Left ventricle myocardium superior (tissue), 1 donor: ENCODE measurements at places on chromosomes 1 and 21. TPM values are rescaled to one million over a fixed set of nuclear protein-coding genes. Genes with fewer than 3 reads are reported as not detected.

The PLA2G2A gene
- 82.2 TPM for total RNA-seq

The AGRN gene
- 18.5 TPM for total RNA-seq

DNA sequence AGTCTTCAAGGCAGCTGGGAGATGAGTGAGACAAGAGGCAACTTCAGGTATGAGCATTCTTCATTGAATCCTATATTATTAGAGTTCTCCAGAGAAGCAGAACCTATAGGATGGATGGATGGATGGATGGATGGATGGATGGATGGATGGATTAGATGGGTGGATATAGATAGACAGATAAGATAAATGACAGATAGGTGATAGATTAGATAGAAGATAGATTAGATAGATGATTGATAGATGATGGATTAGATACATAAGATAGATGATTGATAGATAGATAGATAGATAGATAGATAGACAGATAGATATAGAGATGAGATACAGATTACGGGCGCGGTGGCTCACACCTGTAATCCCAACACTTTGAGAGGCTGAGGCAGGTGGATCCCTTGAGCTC, 43.2 kb upstream of the SPOCD1 start:
- DNase-seq, result no peak

GRCh38 chr1:37258068-37258467, 216.3 kb upstream of the ZC3H12A start:
- DNase-seq, result no peak

DNA sequence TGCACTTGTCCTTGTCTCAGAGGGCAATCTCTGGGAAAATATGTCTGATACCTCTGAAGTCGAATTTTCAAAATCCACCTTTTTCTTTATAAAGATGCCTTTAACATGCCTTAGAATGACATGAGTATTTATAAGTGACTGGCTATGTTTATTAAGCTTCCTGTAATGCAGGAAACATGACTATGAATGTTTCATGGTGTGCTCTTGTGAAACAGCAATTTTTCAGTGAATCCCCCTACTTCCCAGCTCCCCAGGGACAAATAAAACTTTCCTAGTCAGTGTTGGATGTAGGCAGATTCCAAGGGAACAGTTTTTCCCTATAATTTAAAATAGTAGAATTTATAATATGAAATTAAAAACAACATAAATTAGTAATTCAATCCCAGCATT, 437.0 kb downstream of the LMO4 start:
- DNase-seq, result no peak

- no peak for DNase-seq
These were observed 805 bp downstream of the ZNHIT6 start for GRCh38 chr1:85707267-85707989.

DNA sequence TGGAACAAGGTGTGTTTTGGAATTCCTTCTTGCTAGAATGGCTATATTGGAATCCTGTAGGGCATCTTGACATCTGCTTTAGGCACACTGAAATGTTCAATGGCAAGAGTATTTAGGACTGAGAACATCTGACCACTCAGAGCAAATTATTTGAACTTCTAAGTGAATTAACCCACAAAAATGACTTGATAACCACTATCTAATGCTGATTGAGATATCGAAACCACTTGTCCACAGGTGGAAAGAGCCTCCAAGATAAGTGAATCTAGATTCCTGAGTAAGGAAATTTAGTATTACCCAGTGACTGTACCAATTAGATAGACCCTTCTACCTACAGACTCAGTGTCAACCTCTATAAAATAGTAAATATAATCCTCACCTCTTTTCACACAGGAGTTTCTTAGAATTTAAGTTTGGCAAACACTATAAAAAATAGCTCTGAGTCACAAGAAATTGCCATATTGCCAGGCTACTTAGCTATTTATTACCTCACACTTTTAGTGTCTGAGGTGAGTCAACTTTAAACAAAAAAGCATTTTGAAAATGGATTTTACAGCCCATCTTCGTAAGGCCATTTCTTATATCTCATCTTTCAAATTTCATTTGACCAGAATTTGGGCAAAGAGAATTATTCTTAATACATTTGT, 421.8 kb downstream of the PTBP2 start:
- no peak for DNase-seq

The TSPEAR gene
- total RNA-seq, result 2.7 TPM

The TOMM40L gene
- 41.8 TPM for total RNA-seq

GRCh38 chr21:33424214-33424613, 21.0 kb downstream of the IFNGR2 start:
- DNase-seq, result no peak

The OR10Z1 gene
- total RNA-seq, result not detected

DNA sequence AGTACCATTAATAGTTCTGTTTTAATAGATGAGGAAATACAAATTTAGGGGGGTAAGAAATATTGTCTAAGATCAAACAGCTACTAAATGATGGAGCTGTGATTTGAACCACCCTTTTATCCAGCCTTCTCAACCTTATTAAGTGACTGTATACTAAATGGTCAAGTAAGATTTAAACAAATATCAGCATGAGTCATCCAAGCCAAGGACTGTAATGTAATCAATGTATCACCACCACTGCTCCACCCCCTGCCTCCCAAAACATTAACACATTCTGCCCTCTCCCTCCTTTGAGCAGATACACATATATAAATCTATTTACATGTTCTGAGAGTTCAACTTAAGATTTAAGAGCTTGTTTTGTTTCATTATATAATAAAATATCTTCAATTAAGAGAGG, 58.9 kb downstream of the LRRC40 start:
- no peak for DNase-seq

The MTARC1 gene
- 3.5 TPM for total RNA-seq

- no peak for DNase-seq
These were observed 84.5 kb upstream of the LRRC7 start for GRCh38 chr1:69483246-69483645.

DNA sequence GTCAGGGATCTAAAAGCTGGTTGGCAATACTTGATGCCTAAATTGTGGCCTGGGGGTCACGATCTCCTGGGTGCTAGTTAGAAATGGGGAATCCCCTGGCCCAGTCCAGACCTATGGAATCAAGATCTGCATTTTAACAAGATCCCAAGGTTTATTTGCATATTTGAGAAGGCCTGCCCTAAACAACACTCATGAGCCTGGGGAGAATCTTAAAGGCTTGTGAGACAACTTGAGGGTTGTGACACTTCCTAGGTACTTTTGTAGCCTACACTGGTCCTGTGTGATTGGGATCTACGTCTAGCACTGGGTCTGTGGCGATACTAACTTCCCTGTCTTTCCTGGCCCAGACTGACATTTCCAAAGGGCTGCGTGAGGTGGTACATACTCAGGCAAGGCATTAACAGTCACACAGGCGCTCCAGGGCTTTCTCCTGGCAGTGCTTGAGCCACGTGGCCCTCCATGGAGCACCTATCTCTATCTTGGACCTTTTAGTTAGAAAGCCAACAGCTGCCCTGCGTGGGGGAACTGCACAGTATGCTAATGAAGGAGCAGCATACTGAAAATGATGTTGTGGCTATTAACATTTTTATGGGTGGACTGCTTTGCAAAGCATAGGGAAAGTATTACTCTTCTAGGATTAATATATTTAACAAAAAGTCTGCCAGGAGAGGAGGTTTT, 263.1 kb downstream of the ST6GALNAC3 start:
- no peak for DNase-seq

DNA sequence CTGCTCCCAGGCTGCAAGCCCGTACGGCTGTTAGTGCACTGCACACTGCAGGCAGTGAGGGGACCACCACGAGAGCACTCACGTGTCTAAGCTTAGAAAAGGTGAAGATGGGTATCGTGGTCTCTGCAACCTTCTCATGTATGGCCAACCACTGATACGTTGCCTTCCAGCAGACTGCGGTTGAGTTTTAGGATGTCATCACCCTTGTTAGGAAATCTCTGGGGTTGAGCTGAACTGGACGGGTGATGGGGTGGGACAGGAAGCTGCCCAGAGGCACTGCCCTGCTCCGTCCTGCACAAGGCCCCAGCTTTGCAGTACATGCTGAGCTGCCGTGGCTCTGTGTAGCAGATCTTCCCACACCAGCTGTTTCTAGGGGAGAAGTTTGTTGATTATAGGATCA, 43.3 kb downstream of the FAAP20 start:
- DNase-seq, result no peak

- DNase-seq, result no peak
These were observed 17.1 kb upstream of the SPAG17 start for GRCh38 chr1:118202076-118202608.

The DMAP1 gene
- total RNA-seq, result 28.8 TPM

- DNase-seq, result no peak
These were observed 45.2 kb downstream of the CAMK2N1 start for GRCh38 chr1:20440785-20441200.

DNA sequence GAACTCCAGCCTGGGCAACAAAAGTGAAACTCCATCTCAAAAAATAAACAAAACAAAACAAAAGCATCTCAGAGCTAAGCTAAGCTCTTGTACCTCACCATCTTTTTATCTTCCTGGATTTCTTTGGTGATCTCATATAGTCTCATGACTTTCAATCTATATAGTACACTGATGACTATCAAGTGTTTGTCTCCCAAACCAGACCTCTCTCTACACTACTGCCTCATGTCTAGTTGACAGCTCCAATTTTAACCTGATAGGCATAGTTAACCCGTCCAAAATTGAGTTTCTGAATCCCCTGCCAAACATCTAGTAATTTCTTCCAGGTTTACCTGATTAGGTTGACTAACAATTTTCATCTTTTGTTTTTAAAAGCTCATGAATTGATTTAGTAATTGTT, 151.7 kb downstream of the COP1 start:
- DNase-seq, result no peak

The PPIAL4G gene
- total RNA-seq, result not detected

GRCh38 chr1:25460020-25460419, 29.3 kb downstream of the MACO1 start:
- DNase-seq, result no peak
